ENCODE measurements at places on chromosomes 4 and X.

GRCh38 chr4:159177265-159178150, 74.6 kb downstream of the RAPGEF2 start:
- DNase-seq: no peak

DNA sequence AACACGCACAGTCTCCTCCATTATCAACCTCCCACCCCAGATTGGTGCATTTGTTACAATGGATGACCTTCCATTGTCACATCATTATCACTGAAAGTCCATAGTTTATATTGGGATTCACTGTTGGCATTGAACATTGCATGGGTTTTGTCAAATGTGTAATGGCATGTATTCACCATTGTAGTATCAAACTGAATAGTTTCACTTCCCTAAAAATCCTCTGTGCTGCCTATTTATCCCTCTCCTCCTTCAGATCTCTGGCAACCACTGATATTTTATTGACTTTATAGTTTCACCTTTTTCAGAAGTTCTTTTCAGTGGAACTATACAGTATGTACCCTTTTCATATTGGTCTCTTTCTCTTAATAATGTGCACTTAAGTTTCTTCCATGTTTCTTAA, 1565.4 kb downstream of the PCDH18 start:
- no peak for DNase-seq

DNA sequence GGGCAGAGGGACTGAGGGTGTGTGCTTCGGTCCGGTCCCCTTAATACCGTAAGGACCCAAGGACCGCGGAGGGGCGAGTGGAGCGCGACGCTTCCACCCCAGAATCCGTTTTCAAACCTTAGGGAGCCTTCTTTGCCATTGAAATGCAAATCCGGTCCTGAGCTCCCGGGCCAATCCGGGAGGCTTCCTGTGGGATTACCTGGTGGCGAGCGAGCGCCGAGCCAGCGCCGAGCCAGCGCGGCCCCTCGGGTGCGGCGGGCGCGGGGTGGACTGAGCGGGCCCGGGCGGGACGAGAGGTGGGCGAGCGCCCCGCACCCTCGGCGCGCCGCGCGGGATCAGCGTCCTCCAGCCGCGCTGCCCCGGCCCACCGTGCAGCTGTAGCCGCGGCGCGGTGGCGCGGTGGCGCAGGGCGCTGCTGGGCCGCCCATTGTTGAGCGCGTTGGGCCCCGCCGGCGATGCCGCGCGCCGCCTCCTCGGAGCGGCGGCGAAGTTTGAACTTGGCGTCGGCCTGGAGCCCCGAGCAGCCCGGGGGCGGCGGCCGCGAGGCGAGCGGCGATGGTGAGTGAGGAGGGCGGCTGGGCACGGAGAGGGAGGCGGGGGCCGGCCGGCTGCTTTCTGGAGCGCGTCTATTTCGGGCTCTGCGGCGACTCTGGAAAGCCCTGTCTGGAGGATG, 208.7 kb downstream of the SOWAHB start:
- DNase-seq: no peak

GRCh38 chr4:141210168-141210567, 10.5 kb upstream of the ZNF330 start:
- DNase-seq: no peak

DNA sequence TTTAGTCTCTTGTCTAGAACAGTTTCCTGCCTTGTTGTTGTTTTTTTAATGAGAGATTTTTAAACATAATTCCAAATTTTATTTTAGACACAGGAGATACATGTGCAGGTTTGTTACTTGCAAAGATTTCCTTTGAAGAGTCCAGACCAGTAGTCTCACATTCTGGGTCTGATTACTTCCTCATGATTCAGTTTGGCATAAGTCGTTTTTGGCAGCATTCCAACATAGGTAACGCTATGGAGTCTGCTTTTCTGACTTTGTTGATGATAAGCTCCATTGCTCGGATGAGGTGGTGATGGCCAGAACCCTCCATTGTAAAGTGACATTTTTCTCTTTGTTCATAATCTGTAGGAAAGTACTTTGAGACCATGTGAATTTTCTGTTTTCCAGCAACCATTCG, 74.7 kb downstream of the CLCN4 start:
- no peak for DNase-seq

- no peak for DNase-seq
Measured at GRCh38 chr4:145315811-145316225, 135.4 kb upstream of the OTUD4 start.

DNA sequence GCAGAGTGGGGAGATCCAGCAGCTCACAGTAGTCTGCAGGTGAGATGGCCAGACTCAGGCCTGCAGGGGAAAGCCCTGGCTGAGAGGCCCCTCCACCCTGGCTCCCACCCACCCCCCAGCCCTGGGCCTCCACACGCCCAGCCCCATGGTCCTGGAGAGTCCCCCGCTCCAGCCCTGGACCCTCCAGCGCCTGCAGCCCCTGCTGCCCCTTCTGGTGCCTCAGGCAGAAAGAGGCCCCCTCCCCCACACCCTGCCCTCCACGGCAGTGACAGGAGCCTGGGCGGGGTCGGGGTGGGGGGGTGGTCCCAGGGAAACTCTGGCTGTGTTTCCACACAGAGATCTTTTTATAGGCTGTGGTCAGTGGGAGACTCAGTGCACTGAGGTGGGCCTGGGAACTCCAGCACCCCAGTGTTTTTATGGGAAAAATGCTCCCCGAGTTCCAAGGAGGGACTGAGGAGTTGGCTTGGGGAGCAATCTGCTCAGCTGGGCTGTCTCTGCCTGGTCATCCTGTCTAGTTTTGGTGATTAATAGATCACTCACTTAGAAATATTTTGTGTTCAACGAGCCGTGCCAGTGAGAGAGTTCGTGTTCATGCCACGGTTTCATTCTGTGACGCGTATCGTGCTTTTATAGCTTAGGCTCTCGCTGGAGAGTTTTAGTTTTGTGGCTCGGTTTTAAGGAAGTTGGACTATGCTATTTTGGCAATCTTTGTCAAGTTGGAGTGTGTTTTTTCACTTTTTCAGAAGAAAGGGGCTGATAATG, 53.1 kb upstream of the HGFAC start:
- no peak for DNase-seq

- no peak for DNase-seq
Measured at GRCh38 chr4:1503583-1504471, 97.6 kb upstream of the NKX1-1 start.

DNA sequence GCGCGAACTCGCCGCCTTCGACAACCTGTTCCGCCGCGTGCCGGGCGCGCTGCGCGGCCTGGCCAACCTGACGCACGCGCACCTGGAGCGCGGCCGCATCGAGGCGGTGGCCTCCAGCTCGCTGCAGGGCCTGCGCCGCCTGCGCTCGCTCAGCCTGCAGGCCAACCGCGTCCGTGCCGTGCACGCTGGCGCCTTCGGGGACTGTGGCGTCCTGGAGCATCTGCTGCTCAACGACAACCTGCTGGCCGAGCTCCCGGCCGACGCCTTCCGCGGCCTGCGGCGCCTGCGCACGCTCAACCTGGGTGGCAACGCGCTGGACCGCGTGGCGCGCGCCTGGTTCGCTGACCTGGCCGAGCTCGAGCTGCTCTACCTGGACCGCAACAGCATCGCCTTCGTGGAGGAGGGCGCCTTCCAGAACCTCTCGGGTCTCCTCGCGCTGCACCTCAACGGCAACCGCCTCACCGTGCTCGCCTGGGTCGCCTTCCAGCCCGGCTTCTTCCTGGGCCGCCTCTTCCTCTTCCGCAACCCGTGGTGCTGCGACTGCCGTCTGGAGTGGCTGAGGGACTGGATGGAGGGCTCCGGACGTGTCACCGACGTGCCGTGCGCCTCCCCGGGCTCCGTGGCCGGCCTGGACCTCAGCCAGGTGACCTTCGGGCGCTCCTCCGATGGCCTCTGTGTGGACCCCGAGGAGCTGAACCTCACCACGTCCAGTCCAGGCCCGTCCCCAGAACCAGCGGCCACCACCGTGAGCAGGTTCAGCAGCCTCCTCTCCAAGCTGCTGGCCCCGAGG, 27.0 kb downstream of the NYX start:
- DNase-seq: no peak

- peak; percentile 52 for DNase-seq
Measured at GRCh38 chr4:1201851-1202525, 29.6 kb upstream of the SPON2 start.

- no peak for DNase-seq
Measured at GRCh38 chr4:39614487-39615162, 24.0 kb downstream of the SMIM14 start.

DNA sequence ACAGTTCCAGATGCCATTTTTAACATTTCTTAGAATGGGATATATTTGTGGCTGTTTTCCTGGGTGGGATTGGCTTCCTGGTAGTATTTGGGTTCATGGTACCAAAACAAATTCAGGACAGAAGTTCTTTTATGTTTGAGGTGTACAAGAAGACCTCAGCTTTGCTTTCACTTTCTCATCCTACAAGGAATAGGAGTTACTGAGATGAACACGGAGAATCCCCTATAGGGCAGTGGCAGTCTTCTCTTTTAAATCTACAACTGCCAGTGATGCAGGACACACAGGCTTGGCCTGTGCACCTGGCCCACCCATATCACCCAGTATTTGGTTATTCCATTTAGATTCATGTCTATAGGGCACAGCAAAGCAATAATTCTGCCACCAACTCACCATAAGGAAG, 35.2 kb downstream of the SLC10A7 start:
- DNase-seq: no peak

DNA sequence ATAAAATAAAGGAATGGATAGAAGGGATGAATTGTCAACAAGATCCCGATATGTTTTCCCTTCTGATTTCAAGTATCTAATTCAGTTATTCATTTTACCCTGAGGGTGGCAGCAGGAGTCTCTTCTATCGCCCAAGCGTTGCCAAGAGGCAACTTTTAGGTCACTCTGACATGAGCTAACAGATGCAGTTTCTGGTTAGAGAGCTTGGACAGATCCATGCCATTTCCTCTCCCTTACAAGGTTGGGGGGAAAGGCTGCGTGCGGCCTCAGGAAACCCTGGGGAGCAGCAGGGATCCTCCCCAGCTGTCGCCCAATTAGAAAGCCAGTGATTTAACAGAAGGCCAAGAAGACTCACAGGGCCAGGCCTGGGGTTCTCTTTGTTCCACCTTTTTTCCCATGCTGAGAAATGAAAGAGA, 35.3 kb upstream of the WAS start:
- DNase-seq: no peak

DNA sequence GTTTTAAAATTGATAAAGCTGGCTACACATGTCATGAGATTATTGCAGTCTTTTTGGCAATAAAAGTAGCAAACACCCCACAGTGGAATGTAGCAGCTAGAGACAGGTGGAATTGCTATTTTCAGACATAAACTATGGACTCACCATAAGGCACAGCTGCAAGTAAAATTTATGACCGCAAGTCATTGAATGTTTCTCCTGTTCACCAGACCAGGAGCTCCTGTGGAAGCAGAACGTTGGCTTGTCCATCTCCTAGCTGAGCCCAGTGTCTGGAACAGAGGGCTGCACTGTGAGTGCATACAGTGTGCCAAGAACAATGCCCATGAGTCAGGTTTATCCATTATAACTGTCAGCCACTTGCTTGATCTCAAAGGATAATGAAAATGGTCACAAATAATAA, 538.2 kb downstream of the INPP4B start:
- DNase-seq: no peak

DNA sequence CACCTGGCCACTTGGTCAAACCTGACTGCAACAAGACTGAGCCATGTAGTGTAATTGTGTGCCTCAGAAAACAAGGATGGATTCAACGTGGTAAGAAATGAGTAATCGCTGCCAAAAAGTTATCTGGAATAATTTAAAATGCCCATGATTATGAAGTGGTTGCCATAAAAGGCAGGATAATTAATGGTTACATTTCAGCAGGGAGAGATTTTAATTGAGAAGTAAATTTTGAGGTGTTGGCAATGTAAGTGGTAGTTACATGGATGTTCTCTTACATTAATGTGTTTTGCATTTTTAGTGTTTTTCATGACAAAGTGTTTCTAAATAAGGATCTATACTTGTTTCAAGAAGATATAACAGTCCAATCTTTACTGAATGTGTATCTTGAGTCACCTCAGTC, 15.7 kb downstream of the HAUS3 start:
- no peak for DNase-seq

DNA sequence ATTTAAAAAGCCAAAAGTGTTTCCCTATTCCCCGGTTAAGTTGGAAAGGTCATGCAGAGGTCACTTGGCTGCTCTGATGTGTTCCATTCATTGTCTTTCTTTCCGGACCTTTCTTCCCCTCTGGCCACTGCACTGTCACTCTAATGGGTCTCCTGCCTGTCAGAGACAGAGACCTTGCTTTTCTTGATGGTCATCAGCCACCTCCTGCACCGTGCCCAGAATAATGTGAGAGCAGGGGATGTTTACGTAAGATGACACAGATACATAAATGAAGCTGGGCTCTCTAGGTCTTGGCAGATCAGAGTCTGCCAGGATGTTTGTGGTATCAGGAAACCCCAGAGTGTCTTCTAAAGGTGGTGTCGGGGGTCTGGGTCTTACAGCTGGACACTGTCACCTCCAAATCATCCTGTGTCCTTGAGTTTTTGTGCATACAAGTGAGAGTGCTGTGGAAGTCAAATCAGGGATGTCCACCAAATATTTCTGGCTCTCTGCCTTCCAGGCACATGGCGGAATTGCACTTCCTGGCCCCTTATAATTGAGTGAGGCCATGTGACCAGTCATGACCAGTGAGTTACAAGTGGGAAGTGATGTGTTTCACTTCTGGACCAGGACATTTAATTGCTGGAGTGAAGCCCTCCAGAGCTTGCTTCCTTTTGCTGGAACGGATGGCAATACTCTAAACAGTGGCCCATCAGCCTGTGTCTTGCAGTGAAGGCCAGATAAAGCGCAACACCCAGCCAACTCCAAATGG, 130.6 kb upstream of the ATP6AP2 start:
- DNase-seq: no peak

- DNase-seq: no peak
Measured at GRCh38 chrX:132984058-132984650, 25.7 kb upstream of the HS6ST2 start.

DNA sequence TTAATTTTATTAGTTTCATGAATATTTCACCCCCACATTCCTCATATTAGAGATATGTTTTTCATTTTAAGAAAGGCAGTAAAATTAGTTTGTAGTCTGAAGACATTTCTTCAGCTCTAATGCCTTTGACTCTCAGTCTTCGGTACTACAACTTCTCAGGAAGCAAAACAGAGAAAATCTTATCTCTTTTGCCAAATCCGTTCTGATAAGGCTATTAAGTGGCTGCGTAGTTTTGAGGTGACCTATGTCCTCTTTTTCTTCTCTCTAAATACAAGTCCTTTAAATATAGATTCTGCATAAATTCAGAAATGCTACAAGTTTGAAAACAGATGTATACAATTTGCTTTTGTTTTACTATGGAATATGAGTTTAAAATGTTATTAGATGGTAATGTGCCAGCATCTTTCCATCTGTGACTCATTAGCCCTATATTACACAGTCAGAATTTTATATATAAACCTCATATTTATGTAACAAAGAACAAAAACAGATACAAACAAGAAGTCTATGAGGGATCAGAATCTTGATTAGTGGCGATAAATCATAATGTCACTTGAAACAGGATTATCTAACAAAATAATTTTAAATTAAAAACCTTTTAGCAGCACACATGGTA, 181.2 kb upstream of the ETNPPL start:
- DNase-seq: no peak
